Right ventricle myocardium inferior (tissue), 1 donor: ENCODE measurements at places on chromosomes 1 and 21. TPM values are rescaled to one million over a fixed set of nuclear protein-coding genes. Genes with fewer than 3 reads are reported as not detected.

PADI2 gene
- 0.87 TPM for total RNA-seq

TTC39A gene
- 22.7 TPM for total RNA-seq

LRRIQ3 gene
- 0.49 TPM for total RNA-seq

BRDT gene
- not detected for total RNA-seq

DCST1 gene
- total RNA-seq = not detected

TCP10L gene
- total RNA-seq = 2.6 TPM

CRP gene
- not detected for total RNA-seq

DDI2 gene
- total RNA-seq = 20.4 TPM

DDX59 gene
- total RNA-seq = 12.7 TPM

NOC2L gene
- 41.7 TPM for total RNA-seq

LEMD1 gene
- not detected for total RNA-seq

OVAAL gene
- total RNA-seq = 2.0 TPM

ANGPTL7 gene
- total RNA-seq = 0.51 TPM

LMOD1 gene
- total RNA-seq = 10.8 TPM

TMCO4 gene
- 7.6 TPM for total RNA-seq

MFSD2A gene
- 0.65 TPM for total RNA-seq

UBE2U gene
- total RNA-seq = 0.95 TPM

REG4 gene
- not detected for total RNA-seq
